ENCODE measurements at places on chromosomes 5 and 9.

DNA sequence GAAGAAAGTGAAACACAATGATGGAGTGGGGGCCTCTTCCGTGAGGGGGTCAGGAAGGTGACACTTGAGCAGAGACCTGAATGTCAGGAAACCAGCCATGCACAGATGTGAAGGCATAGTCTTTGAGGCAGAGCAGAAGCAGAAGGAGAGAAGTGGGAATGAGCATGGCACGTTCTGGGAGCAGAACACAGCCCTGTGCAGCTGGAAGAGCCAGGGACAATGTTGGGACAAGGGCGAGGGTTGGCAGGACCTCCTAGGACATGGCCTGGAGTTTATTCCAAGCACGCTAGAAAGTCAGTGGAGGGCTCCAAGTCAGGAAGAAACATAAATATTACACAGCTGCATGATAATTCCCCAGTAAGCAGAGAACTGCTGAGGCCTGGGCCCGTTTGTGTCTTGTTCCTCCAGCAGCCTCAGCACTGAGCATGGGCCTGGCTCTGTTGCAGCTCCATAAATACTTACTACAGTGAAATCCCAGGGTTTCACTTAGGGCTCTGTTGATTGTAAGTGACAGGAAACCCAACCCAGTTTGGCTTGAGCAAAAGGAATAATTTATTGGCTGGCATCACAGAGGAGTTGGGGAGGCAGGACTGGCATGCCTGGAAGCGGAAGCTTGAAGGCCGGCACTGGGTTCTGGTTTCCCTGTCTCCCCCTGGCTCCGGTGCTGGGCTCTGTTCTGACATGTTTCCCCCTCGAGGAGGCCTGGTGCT, 66.2 kb downstream of the MVB12B start:
- DNase-seq: no peak

DNA sequence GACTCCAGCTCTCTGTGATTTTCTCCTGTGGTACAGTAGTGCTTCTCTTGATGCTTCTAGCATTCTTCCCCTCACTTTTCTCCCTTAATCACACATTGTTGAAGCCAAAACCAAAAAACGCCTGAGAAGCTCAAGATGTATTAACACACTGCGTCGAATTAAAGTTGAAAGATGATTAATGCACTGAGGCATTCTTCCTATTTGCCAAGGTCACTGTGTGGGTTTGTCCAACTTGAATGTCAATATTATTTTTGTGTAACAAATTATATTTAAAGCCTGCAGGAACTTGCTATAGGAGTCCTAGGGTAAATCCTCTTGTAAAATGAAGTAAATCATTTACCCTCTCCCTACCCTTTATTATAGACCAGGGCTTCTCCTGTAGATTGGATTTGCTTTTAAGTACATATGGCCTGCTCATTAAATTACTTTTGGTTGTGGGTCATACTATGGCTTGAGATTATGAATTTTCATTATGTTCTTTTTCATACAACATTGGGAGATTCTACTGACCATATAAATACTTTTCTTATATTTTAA, 68.1 kb downstream of the GDA start:
- DNase-seq: no peak

DNA sequence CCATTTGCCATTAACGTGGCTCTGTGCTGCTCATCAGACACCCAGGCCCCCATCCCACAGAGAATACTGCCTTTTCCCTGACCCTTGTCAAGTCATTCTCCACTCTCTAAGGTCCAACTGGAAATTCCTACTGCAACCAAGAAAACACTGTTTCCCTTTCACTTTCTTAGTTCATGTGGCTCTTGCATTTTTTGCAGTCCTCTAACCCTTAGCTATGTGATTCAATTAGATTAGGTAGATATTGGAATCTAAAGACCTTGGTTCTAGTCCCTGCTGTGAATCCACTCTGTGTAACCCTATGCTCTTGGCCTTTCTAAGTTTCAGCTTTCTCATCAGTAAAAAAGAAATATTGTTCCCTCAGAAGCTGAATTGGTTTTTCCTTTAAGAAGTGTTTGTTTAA, 649.4 kb downstream of the CCDC171 start:
- no peak for DNase-seq

DNA sequence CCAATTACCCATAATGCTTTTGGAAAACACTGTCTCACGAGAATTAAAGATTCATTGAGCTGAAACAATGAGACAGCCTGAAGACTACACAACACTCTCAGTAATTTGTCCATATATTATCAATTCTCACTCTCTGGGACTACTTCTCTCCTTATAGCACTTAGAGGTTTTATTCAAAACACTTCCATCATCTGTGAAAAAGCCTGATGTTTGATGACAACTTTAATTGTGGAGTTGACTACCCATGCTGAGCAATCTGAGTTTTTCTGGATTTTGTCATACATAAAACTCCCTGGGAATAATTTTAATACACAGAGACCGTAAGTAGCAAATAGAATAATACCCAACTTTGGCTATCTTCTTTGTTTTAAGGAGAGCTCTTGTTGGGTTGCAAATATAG, 305.5 kb downstream of the EPB41L4A start:
- DNase-seq: no peak

GRCh38 chr5:151383011-151383410, 35.7 kb upstream of the SLC36A2 start:
- DNase-seq: no peak

DNA sequence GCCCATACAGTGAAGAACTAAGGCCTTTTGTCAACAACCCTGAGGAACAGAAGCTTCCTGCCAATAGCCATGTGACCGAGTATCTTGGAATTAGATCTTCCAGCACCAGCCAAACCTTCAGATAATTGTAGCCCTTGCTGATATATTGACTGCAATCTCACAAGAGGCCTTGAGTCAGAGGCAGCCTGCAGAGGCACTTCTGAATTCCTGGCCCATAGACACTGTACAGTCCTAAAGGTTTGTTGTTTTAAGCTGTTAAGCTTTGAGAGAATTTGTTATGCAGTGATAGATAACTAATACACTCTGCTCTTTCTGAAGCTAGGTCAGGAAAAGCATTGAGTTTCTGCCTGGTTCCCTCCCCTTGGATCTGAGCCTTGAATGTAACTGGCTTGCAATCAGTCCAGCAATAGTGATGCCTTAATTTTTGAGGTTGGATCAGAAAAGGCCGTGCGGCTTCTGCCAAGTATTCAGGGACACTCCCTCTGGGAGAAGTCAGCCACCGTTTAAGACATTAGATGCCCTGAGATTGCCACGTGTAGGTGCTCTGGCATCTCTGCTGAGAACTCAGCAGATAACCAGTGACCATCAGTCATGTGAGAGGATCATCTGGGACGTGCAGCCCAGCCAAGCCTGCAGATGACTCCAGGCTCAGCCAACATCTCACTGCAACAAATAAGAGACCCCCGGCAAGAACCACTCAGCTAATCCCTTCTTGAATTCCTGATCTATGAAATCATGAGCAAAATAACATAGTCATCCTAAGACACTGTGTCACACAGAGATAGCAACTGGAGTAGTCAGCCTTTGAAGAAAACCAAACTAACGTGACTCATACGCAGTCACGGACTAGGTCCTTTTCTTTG, 126.8 kb upstream of the STC2 start:
- no peak for DNase-seq

DNA sequence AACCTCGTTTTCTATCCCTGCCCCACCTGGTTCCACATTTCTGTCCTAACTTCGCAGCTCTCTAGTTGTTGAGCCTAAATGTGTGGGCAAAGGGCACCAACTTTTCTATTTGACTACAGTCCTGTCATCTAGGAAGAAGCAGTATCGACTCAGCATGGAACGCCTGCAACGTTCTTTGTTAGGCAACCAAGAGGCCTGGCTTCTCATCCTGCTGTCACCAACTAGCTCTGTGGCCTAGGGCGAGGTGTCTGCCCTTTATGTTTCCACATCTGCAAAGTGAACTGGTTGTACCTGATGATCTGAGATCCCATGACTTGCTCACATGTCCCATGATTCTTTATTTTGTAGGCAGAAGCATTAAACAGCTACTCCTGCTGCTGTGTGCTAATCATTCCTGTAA, 248.9 kb downstream of the ADAMTSL1 start:
- no peak for DNase-seq

- no peak for DNase-seq
These were observed 35.9 kb upstream of the POC5 start for GRCh38 chr5:75753182-75753581.

DNA sequence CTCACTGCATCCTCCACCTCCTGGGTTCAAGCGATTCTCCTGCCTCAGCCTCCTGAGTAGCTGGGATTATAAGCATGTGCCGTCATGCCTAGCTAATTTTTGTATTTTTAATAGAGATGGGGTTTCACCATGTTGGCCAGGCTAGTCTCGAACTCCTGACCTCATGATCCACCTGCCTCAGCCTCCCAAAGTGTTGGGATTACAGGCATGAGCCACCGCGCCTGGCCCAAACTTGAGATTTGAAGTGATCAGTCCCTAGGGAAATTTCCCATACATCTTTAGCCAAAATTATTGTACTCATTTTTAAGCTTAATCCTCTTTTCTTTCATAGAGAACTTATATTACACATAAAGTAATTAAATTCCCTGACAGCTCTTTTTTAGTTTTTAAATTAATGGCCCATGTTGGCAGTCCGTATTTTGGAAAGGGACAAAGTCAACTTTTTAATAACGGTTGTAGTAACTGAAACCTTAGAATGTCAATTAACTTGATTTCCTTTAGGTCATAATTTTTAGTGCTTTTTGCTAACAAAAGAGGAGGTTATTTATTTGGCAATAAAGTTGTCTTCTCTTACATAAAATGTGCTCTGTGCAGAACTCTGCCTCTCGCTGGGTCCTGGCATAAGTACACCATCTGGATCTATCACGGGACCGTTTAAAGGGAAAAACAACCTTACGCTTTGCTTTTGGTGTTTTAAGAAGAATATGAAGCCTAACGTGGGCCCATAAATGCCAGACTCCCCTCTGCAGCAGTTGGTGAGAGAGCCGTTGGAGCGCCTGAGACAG, 142.3 kb upstream of the OTULINL start:
- DNase-seq: no peak

DNA sequence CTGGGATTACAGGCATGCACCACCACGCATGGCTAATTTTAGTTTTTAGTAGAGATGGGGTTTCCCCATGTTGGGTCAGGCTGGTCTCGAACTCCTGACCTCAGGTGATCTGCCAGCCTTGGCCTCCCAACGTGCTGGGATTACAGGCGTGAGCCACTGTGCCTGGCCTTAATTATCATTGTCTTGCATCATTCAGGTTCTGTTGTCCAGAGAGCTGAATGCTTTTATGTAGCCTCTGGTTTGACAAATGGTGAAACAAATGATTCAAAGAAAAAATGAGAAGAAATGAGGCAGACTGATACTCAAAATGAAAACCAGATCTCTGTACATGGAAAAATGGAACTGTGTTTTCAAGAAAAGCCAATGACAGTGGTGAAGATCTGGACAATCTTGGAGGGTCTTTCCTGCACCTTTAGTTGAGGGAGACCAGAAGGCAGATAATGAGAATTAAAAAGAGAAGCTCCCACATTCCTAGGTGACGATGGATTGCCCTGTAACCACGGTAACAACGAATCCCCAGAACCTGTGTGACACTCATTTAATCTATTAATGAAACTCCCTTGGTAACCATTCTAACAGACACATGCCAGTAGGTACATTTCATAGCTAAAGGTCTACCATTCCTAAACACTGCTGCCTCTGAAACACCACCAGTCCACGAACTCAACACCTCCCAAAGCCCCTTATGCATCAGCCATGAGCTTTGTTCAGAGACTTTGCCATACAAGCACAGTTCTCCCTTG, 1.6 kb downstream of the TEX48 start:
- no peak for DNase-seq

DNA sequence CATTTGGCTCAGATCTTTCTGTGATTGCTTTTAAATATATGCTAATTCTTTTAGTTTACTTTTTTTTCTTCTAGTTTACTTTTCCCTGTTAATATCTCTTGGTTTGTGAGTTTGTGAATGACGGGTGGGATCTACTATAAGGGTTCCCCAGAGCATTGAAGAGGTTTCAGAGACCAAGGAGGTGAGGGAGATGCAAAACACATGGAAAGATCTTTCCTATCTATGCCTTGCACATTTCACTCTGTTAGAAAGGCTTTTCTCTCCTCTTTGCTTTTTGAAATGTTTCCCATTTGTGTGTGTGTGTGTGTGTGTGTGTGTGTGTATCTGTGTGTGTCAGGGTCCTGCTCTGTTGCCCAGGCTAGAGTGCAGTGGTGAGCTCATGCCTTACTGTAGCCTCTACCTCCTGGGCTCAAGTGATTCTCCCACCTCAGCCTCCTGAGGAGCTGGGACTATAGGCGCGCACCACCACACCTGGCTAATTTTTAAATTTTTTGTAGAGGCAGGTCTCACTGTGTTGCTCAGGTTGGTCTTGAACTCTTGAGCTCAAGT, 50.7 kb downstream of the CNTLN start:
- no peak for DNase-seq

DNA sequence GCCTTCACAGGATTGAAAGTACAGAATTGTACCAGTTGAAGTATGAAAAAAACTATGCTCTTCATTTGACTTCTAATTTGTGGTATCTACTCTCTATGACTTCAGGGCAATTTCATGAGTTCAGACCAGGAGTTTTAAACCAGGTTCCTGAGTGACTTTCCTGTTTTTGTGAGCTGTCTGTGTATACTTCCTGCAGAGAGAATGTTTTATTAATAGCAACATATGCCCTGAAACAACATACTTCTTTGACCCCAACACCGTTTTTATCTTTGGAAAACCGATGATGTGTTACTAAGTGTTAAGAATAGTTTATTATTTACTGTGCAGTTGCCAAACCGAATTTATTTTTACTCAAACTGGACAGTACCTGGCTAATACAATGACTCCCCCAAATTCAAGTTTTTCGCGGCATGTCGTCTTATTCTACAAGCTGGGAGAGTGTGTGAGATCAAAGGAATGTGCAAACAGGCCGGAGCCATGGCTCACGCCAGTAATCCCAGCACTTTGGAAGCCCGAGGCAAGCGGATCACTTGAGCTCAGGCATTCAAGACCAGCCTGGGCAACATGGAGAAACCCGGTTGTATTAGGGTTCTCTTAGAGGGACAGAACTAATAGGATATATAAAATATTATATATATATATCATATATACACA, 58.7 kb upstream of the ERBIN start:
- no peak for DNase-seq

DNA sequence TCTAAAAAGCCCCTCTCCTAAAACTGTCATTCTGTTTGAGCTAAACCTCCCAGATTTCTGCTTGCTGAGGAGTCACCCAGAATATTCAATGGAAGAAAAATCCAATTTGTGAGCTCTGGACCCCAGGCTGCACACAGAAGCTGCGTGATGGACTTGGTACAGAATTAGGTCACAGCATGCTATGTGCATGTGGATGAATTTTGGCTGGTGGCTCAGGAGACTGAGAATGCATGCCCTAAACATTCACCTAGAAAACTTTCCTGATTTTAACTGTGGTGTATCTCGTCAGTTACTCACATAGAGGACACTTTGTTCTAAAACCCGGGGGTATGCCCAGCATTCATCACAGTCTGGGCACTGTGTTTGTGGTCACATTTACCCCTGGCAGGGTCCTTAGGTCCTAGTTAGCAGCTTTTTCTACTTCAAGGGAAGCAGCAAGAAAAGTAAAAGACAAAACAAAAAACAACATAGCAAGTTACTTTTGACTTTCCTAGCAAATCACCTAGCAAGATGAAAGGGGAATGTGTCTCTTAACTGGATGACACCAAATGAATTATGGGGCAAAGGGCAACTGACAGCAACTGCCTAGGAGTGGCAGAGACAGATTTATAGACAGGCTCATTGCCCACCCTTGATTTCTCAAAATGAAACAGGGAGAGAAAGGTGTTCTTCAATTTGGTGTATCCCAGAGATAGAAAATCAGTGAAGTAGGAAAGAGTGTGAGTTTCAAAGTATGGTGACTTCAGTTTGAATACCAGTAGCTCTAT, 8.3 kb upstream of the SHROOM1 start:
- DNase-seq: no peak

Measured in renal cortex interstitium (tissue), 15 donors.